ENCODE measurements at places on chromosomes 3 and 15. TPM values are rescaled to one million over a fixed set of nuclear protein-coding genes. Genes with fewer than 3 reads are reported as not detected.

GRCh38 chr3:53531749-53532148 lies 37.3 kb downstream of the CACNA1D start:
- no peak for DNase-seq

DNA sequence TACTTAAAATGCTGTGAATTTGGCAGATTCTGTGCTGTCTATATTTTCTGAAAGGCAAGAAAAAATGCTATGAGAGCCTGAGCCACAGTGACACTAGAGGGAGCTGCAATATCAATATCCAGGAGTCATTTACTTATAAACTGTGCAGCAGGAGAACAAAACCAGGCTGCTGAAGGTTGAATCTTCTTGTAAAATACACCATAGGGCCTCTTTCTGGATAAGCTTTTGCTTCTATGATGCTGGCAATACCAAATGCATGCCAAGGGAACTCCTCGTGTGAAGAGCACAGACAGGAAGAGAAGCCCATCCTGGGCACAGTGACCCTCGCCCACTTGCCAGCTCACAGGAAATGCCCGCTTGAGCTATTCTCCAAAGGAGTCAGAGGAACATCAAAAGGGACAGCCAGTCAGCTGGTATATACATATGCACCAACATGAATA lies 48.0 kb upstream of the TSPAN3 start:
- DNase-seq = no peak

Gene NAALADL2
- 9.7 TPM for total RNA-seq

Gene RBM15B
- total RNA-seq = 15.0 TPM

Gene LNP1
- 4.1 TPM for total RNA-seq

Gene CIB2
- 69.8 TPM for total RNA-seq
